Posterior vena cava (tissue), 2 donors: ENCODE measurements at places on chromosomes 12 and 14. TPM values are rescaled to one million over a fixed set of nuclear protein-coding genes. Genes with fewer than 3 reads are reported as not detected.

UTP20 gene
- total RNA-seq: 15.2 TPM

OR6J1 gene
- total RNA-seq: not detected

PRH1 gene
- total RNA-seq: 19.2 TPM

ANO6 gene
- total RNA-seq: 76.6 TPM

DNA sequence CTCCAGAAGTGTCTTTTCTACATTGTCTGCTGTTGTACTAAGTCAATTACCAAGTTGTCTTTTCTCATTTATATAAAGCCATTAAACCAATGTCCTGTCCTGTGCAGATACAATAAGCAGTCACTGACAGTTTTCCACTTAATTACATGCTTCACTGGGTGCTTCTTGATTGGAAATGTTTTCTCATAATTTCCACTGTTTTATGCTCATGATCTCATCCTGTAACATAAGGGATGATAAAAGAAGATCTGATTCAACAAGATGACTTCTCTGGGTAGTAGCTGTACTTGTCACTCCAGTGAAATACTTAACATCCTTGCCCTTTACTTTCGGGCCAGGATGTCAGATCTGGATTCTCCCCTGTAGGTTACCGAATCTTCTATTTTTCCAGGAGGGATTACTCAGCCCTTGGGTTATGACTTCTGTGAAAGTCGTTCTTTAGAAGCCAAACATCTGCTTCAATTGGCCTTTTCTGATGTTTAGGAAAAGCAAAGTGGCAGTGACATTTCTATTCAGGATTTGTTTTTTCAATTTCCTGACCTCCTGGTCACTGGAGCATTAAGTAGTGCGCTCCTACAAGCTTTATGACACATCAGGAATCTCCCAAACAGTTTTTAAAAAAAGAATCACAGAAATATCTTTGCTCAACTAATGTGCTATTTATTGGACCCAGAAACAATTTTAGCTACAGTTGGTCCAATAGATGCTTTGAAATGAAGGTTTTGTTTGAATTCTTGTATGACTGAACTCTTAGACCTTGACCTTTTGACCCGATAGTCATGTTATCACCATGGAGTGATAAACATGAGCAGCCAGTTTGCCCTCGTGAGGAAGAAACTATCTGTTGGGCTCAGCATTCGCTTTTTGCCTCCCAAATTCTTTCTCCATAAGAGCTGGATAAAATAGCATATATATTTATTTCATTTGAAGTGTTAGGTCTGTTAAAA lies 234.5 kb upstream of the SSTR1 start:
- no peak for DNase-seq

DNA sequence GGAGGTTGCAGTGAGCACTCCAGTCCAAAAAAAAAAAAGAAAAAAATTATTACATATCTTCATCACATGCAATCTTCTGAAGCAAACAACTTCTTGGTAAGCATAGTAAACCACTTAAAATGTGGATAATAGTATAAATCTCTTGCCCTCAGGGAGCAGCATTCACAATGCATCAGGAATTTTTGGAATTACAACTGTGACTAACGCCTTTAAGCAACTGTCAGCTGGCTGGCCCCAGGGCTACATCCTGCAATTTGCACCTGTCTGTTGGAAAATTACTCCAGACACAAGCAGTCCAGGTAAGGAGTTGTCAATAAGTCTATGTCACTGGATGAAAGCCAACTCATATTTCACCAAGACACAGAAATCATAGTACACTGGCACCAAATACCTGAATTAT lies 5.5 kb upstream of the SLC7A7 start:
- DNase-seq: no peak

- DNase-seq: no peak
Observed at GRCh38 chr12:57553343-57554202, 3.7 kb downstream of the KIF5A start.

GRCh38 chr14:90671382-90672234 lies 144.6 kb downstream of the TTC7B start:
- no peak for DNase-seq

DNA sequence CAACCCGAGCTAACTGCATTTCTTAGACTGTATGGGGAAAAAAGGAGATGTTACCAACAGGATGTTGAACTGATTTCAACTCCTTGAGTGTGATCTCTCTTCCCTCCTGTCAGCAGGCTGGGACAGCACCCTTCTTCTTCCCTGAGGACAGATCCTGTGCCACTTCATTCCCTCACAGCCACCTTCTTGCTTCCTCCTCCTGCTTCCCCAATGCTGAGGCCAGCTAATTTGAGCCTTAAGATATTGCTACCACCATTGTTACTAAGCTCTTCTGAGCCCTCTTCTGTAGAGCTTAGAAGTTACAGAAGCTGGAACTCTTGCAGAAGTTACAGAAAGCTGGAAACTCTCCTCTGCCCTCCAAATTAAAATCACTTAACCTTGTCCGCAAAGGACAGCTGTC lies 88.8 kb downstream of the SPTSSA start:
- no peak for DNase-seq

DNA sequence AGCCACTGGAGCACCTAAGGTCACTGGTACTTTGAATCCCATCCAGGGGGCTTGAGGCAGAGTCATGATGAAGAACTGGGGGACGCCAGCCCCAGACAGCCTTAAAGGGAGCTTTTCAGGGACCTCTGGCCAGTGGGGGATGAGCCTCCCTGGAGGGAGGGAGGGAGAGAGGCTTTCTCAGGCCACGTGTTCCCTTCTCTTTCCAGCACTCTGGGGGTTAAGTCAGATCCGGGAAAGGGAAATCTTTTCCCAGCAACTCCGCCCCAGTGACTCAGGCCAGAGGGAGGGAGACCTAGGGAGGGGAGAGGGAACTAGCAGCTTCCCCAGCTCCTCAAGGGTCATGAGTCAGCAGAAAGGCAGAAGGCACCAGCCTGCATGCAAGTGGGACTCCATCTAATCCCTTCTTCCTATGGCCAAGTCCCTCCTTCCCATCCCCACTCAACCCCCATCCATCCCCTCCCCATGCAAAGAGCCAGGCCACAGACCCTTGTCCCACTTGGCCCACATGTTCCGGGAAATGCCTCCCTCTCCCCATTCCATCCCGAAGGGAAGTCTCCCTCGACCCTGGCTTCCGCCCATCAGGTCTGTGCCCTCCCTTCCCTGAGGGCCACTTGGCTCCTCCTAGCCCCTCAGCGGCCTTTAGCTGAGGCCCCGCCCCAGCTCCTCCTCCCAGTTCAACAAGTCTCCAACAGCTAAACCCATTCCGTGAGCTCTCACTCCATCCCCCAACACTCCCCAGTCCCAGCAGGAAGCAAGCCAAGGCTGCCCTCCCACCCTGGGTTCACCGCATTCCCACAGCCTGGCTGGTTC lies 5.6 kb downstream of the TNFRSF1A start:
- peak; percentile 98 for DNase-seq

GRCh38 chr12:7344833-7345606 lies 41.1 kb downstream of the ACSM4 start:
- no peak for DNase-seq

- DNase-seq: no peak
Observed at GRCh38 chr12:56256326-56256960, 1.7 kb downstream of the ANKRD52 start.
